ENCODE measurements at places on chromosomes 12 and 14. TPM values are rescaled to one million over a fixed set of nuclear protein-coding genes. Genes with fewer than 3 reads are reported as not detected.

Gene OR4E2
- not detected for total RNA-seq

Gene GNS
- total RNA-seq, result 98.6 TPM

Gene TSHR
- not detected for total RNA-seq

Gene AMN
- total RNA-seq, result 0.08 TPM

Gene VSIG10
- total RNA-seq, result 10.1 TPM

Gene MPHOSPH9
- 19.1 TPM for total RNA-seq

Gene NGB
- not detected for total RNA-seq

Gene PTPN21
- total RNA-seq, result 5.7 TPM

Gene SLC17A8
- not detected for total RNA-seq

Gene BCAT1
- 69.1 TPM for total RNA-seq

Gene RASSF9
- total RNA-seq, result 0.08 TPM

Gene POTEG
- total RNA-seq, result not detected

Gene CFAP251
- total RNA-seq, result 2.3 TPM

Gene SCNN1A
- 1.3 TPM for total RNA-seq

Gene GNB3
- total RNA-seq, result 0.39 TPM

Gene COL2A1
- 0.56 TPM for total RNA-seq

Gene NOVA1
- total RNA-seq, result 6.1 TPM

Measured in epithelial cell of alveolus of lung (primary cell).